ENCODE measurements at places on chromosomes 7 and 10.

DNA sequence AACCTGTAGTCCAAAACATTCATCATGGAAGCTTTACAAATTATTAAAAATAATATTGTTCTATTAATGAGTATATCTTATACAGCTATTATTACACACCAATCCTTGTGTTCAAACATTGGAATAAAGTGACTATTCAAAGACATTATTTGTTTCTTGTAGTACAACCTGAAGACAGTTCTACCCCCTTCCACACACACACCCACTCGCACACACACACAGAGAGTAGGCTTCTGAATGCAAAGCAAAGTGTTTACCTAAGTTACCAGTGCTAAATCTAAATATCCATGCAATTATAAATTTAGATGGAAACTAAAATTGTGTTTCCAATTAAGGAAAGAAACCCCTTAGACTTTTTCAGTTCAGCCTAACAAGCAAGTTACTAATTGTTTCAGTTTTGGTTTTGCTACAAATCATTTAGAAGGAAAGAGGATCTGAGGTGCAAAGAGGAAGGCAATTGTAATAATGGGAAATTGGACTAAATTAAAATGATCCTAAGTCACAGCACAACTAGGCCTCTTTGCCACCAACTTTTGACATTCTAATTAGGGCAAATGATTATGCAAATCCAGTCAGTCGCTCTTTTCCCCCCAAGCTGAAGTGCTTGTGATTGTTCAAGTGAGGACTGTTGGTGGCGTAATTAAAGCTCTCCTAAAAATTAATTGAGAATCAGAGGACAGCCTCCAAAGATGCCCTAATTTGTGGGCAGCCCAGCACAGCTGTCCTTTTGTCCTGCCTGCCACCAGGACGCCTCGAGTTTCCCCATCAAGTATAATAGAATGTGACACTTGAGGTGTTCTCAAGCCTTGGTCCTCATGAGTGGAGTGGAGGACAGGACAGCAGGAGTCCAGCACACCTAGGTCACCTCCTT is 19.9 kb upstream of the ATOH7 start:
- DNase-seq: no peak

GRCh38 chr10:7915923-7916536 is 97.7 kb downstream of the TAF3 start:
- no peak for DNase-seq

DNA sequence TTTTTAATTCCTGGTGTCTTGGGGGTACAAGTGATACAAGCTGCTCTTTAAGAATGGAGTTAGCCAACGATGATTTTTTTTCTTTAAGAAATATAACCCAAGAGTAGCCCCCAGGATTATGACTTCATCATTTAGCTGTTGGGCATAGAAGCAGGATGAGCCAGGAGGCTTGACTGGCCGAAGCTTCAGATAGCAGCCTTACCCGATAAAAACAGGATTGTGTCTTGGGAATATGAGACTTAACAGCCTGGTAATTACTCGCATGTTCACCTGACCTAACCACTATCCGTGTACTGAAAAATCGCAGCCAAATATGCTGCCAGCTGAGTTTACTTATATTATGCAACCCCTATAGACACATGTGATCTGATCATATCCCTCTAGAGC is 346.0 kb upstream of the BMPER start:
- DNase-seq: no peak

- DNase-seq: no peak
These were observed 20.1 kb downstream of the CNPY1 start for GRCh38 chr7:155526225-155526624.

- no peak for DNase-seq
These were observed 575.6 kb downstream of the POM121L12 start for GRCh38 chr7:53611043-53611442.

DNA sequence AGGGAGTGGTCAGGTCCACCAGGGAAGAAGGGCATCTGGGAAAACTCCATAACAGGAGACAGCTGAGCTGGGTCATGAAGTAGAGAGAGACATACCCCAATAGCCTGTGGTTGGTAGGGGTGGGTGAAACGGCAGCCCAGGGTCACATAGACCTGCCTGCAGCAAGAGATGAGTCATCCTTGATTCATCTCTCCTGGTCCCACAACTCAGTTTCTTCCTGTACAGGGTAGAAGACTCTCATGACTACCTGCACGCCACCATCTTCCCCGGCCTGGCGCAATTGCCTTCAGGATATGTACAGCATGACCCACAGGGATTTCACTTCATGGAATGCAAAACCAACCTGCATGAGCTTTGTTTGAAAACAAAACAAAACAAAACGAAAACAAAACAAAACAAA is 45.1 kb upstream of the ADAM12 start:
- DNase-seq: no peak

GRCh38 chr7:142478479-142479220 is 220.8 kb upstream of the PRSS58 start:
- DNase-seq: no peak

- no peak for DNase-seq
These were observed 64.0 kb upstream of the CACUL1 start for GRCh38 chr10:118818621-118819221.

Data from activated CD4-positive, alpha-beta T cell treated with anti-CD3 and anti-CD28 coated beads, Interleukin-2, amount 50 U/mL, for 48 hours (primary cell).